ENCODE measurements at places on chromosomes 16 and 17.

DNA sequence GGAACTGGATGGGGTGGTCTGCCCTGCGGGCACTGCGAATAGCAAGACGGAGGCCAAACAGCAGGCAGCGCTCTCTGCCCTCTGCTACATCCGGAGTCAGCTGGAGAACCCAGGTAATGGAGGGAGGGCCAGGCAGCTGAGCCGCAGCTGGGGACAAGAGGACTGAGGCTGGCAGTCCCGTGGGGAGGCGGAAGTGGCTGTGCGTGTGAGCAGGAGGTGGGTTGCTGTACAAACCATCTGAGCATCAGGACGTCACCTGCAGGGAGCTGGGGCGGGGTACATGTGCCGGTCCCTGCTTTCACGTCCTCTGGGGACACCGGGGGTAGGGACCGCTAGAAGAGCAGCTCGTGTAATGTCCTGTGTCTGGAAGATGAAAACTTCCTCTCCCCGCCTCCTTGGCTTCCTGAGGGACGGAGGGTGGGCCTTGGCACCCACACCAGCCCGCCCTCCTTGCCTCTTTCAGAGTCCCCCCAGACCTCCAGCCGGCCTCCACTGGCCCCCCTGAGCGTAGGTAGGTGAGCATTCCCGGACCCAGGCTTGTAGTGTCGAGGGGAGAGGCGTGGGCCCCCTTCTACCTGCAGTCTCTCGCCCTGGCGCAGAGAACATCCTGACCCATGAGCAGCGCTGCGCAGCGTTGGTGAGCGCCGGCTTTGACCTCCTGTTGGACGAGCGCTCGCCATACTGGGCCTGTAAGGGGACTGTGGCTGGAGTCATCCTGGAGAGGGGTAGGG, 3.7 kb downstream of the ADAD2 start:
- no peak for DNase-seq

DNA sequence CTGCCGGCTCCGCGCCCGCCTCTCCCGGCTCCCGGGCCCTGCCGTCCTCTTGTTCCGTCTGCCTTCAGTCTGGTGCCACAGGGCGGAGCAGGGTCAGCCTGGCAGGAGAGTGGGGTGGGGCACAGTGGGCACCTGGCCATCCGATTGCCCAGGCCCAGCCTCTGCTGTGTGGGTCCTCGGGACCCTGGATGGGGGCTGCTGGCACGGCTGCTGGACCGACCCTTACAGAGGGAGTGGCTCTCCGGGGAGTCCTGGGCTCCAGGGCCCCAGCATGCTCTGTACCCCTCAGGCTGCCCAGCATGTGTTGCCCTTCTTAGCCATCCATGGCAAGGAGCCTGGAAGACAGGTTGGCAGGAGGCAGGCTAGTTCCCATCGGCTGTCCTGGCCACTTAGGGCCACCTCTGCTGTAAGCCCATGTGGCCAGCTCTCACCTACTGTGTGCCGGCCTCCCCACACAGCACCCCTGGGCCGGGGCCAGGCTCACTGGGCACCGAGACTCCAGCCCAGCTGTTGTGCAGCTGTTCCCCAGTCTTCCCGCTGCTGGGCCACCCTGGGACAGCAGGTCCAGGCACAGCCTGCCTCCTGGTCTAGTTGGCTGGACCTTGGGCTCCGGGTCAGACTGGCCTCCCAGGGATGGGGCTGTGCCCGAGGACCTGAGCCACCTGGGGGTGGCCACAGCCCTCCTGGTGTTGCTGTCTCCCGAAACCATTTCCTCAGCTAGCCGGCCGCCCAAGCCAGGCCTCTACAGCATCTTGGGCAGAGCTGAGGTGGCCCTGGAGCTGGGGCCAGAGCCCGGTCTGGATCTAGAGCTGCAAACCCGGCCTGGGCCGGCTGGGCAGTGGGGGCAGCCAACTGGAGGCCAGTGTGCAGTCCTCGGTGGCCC, 24.9 kb downstream of the BAHCC1 start:
- no peak for DNase-seq

GRCh38 chr17:57601143-57601735, 143.9 kb downstream of the CCDC182 start:
- no peak for DNase-seq

DNA sequence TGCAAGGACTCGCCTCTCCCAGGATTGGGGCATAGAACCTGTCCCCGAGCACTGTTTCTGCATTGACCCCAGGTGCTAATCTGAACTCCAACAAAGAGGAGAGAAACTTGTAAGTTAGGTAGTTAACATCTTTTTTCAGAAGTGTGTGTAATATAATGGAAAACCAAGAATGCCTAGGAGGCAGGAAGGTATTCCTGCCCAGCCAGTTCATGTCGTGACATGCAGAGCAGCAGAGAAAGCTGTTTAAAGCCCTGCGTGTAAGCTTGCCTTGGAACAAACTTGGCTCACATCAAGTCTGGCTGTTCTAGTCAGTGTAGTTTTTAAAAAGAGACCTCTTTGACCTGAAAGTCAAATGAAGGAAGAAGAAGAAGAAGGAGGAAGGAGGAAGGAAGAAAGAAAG, 2.1 kb upstream of the GNA13 start:
- no peak for DNase-seq

DNA sequence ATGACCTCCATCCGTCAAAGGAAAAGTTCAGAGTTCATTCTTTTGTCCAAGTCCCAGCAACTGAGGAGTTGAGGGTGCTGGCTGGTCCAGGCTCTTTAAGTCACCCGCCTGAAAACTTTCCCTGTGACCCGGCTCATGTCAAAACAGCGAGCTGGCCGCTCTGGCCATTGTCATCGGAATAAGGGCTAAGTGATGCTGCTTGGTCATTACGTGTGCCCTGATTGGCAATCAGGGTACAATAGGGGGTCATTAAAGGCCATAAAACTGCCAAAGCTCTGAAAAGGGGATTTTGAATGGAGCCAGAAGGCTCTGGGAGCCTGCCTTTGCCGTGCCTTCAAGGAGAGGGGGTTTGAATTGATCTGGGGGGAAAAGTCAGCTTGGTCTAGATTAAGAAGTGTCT, 88.5 kb upstream of the IRX3 start:
- peak; percentile 37 for DNase-seq

DNA sequence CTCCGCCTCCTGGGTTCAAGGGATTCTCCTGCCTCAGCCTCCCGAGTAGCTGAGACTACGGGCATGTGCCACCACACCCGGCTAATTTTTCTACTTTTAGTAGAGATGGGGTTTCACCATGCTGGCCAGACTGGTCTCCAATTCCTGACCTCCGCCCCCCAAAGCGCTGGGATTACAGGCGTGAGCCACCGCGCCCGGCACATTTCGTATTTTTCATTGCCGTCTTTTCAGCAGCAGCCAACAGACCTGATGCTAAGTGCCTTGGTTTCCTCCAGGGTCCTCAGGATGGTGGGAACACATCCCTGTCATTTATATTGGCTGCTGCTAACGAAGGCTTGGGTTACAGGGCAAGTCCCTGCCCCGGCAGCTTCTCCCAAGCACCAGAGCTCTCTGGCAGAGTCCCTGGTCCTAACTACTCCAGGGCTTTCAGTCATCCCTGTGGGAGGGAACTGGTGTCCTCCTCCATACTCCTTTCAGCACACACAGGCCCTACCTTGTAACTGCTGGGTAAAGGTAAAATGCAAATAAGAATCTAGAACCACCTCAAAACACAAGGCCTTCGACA, 1.5 kb upstream of the RNF157 start:
- no peak for DNase-seq

DNA sequence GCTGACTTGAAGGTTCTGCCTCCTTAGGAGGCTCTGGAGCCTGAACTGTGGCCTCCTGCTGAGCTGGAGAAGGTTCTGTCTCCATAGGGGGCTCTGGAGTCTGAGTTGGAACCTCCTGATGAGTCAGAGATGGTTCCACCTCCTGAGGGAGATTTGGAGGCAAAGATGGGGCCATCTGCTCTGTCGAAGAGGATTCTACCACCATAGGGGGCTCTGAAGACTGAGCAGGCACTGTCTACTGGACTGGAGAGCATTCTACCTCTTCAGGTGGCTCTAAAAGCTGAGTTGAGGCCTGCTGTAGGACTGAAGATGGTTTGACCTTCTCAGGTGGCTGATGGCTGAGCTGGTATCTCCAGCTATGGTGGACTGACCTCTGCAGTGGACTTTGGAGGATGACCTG, 16.2 kb downstream of the RDM1 start:
- no peak for DNase-seq

GRCh38 chr16:49754495-49755312, 101.2 kb downstream of the ZNF423 start:
- no peak for DNase-seq

DNA sequence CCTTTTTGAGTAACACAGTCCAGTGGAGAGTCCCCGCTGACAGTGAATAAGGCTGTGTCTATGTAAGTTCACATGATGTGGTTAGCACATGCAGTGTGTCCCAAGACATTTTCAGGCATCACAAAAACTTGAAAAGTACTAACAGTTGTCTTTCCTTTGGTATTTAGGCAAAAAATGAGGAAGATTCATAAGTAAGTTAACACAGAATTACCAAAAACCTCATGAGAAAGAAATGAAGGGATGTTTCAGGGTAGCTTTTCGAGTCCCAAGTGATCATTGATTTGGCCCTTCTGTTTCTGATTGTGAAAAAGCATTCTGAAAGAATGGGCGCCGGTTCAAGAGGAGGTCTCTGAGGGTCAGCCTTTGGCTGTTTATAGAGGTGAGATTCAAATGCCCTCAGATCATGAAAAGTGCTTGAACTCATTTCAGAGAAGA, 529 bp upstream of the ASPA start:
- DNase-seq = no peak

GRCh38 chr17:8948462-8948861, 17.0 kb downstream of the PIK3R5 start:
- DNase-seq = no peak

DNA sequence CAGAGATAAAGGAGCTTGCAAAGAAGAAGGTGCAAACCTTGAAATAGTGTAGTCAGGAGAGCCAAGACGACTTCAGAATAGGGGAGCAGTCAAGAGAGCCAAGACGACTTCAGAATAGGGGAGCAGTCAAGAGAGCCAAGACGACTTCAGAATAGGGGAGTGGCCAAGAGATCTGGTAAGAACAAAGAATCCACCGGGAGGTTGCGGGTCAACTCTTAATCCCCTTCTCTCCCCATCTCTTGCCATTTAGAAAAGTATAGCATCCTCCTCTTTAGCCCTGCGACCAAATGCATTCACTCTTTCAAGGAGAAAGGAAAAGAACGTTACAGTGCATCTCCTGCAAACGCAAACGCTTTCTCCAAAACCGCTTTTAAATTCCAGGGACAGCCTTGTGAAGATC, 713 bp downstream of the KNOP1 start:
- DNase-seq = peak; percentile 28

DNA sequence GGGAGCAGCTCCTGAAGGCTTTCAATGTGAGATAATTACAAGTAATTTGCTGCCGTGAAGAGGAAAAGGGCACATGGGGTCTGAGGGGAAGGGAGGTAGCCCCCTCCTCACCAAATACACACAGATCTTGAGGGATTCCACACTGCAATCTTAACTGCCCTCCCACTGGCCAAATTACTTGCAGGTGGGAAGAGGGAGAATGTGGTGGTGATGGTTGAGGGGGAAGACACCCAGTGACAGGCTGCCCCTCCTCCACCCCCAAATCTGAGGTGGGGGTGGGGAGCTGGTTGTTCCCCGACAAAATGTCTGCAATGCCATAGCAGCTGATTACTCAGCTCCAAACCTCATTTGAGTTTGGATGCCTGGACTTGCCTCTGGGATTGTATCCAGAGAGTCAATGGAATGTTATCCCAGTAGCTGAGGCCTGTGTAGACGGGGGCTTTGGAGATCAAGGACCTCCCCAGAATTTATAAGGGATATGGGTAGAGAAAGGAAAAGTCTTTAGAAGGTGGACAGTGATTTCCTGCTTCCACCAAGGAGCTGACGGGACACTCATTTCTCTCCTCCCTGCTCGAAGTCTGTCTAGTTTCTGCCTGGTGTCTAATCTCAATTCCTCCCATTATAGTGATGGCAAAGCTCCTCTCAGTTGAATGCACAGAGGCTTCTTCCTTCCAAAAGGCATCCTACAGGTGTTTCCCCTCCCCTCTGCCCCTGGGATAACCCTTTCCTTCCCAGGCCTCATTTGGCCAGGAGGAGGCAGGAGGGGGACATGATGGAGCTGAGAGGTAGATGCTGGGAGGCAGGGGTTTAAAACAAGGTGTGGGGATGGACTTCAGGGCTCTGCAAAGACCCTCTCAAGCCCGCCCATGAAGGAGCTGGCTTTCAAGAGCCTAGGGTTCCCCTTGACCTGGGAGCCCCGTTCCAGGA, 8.7 kb downstream of the DLX4 start:
- DNase-seq = no peak

DNA sequence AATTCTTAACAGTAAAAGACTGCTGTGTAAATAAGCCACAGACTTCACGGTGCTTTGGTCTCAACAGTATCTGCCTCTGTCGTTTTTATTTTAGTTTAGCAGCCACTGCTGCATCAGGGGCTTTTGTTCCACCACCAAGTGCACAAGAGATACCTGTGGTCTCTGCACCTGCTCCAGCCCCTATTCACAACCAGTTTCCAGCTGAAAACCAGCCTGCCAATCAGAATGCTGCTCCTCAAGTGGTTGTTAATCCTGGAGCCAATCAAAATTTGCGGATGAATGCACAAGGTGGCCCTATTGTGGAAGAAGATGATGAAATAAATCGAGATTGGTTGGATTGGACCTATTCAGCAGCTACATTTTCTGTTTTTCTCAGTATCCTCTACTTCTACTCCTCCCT, 7.9 kb downstream of the HERPUD1 start:
- no peak for DNase-seq

DNA sequence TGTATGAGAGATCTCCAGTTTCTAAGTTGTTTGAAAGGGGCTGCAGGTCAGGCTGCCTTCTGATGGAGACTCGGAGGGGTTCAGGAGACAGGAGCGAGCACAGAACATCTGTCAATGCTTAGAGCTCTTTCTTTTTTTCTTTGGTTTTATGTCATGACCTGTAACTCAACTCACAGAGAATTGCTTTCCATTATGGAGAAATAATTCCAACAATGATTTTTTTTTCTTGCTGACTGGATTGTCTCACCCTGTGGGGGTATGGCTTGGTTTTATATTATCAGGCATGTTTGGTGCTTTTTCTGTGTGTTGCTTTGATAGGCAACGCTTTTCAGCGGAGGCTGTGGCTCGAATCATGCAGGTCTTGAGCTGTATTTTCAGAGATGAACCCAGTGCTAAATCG, 10.7 kb upstream of the KCNJ2 start:
- no peak for DNase-seq
